ENCODE measurements at places on chromosomes 4 and X.

- DNase-seq: peak; percentile 87
Measured at GRCh38 chrX:47129157-47129898, 15.2 kb downstream of the NDUFB11 start.

GRCh38 chr4:88807499-88807898 lies 109.9 kb upstream of the NAP1L5 start:
- no peak for DNase-seq

- DNase-seq: no peak
Measured at GRCh38 chrX:17298564-17298963, 76.4 kb upstream of the NHS start.

- peak; percentile 29 for DNase-seq
Measured at GRCh38 chrX:3638280-3638873, 75.1 kb downstream of the PRKX start.

GRCh38 chr4:120568731-120569130 lies 353.8 kb downstream of the PRDM5 start:
- no peak for DNase-seq

DNA sequence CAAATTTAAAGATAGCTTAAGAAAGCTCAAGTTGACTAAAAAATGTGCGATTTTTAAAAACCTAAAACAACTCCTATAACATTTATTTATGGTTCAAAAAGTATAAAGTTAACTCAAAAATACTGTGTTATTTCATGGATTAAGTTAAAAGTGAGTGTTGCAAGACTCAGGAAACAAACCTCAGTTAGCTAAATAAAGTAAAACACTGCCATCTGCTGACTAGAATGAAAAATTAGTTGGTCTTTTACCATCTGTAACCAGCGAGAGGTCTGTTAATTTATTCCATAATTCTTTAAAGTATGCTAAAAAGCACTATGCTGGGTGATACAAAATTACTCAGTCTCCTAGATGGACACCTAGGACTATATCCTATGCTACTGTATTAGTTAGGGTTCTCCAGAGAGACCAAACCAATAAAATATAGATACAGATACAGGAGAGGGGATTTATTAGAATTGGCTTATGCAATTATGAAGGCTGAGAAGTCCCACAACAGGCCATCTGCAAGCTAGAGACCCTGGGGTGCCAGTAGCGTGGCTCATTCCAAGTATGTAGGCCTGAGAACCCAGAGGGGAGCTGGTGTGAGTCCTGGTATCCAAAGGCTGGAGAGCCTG lies 4.9 kb upstream of the WDFY3 start:
- peak; percentile 58 for DNase-seq

DNA sequence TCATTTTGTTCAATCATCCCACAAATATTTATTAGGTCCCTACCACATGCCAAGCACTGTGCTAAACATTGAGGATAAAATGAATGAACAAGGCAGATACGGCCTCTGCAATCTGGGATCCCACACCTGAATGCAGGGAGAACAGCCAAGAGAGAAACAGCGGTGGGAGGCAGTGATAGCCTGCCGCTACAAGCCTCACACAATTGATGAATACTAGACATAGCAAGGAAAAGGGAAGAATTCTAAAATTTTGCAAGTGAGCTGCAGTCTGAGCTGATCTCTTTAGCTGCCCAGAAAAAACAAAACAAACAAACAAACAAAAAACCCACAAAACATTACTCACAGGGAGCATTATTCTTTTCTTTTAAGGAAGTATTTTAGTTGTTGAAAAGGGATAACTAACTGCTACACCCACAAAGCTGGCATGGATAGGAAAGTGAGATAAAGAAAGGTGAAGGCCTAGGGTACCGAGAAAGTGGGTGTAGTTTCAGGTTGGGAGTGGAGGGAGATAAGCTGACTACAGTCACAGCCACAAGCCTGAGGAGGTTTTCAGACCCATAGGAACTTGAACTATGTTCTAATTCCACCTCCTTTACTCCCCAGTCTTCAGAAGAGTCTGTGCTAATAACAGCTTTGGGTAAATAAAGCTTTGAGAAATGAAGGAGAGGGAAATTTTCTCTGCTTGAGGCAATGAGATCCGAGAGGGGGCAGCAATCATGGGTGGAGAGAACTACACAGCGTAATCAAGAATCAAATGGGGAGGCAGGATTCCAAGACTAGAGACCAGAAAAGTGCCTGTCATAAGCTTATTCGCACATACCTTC lies 85.4 kb downstream of the SH3RF1 start:
- no peak for DNase-seq

DNA sequence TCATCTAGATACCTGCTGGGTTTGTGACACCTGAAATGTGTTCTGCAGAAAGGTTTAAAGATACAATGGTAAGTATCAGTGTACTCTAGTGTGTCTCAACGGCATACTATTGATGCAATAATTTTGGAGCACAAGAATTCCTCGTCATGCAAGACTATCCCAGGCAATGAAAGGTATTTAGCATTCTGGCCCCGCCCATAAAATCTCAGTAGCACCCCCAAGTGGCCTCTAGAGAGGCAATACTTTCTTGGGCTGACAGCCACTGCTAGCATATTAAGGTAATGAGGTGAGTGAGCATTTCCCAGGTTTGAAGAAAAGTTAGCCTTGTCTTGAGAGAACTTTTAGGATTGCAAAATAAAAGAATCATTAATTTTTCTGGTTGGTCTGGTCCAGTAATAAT lies 24.0 kb downstream of the TAB3 start:
- DNase-seq: peak; percentile 27

Data from ACHN (cell line).